Fibroblast of lung (primary cell): ENCODE measurements at places on chromosomes 4 and X.

DNA sequence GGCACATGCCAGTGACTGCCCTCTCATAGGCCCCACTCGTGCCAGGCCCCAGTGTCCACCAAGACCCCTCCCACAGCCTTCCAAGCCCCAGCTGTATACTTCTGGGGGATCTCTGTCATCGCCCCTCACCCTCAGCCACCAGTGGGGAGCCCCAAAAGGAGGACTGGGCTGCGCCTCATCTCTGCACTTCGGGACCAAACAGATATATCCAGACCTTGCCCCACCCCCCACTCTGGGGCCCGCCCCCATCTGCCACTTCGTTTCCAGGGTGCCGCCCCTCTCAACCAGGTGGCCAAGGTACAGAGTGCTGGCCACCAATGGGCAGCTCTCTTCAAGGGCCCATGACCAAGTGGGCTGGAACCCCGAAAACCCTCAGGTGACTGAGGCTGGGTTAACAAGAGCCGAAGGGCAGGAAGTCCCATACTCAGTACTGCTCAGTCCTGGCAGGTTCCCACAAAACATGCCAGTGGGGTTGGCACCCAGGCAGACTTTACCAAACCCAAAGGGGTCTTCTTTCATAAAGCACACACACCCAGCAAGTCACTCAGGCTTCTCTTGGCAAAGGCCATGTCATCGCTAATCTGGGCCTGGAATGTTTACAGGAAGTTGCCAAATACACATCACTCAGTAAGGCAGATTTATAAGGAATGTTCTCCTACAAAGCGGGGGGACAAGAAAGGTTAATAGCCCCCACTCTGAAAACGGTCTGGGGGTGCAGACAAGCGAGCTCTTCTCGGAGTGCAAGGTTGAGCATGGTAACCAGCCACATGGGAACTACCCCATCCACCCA is 4.4 kb downstream of the ZFYVE28 start:
- DNase-seq, result no peak

- peak; percentile 17 for DNase-seq
Observed at GRCh38 chrX:44072631-44073030, 99.4 kb upstream of the NDP start.

- no peak for DNase-seq
Observed at GRCh38 chrX:130861462-130861861, 41.5 kb downstream of the ENOX2 start.

- DNase-seq, result no peak
Observed at GRCh38 chrX:68841251-68842049, 12.6 kb downstream of the EFNB1 start.

GRCh38 chrX:153671589-153672530 is 1.8 kb downstream of the PNCK start:
- DNase-seq, result no peak

DNA sequence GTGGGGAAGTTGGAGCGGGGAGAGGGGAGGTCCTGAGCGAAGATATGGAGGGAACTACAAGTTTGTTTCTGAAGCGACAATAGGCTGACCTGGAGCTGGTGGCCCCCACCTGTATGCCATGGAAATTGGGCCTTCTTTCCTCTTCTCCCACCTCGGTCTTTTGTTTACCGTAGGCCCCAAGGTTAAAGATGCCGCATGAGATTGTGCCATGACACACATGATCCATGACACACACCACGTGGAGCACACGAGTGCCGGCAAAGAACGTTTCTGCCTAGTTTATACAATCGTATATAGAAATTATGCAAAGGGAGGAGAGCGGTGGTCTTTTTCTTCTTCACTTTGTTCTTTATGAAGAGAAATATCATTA is 408 bp downstream of the TMEM33 start:
- no peak for DNase-seq

- DNase-seq, result no peak
Observed at GRCh38 chrX:46559062-46559461, 13.8 kb upstream of the ZNF674 start.

DNA sequence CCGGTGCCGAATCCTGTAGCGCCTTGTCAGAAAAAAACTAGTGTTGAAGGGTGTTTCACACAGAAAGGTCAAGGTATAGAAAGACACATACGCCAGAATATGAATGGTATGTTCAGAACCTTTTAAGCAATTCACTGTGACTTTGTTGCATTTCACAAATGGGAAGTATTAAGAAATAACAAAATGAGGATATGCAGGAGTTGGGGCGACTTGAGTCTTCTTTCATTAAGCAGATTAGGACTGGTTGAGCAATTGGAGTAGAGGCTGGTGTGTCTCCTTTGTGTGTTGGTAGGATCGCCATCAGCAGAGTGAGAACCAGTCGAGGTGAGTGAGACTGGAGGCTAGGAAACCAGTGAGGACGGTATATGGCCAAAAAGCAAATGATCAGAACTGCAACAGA is 1454.5 kb upstream of the TENM3 start:
- DNase-seq, result no peak

DNA sequence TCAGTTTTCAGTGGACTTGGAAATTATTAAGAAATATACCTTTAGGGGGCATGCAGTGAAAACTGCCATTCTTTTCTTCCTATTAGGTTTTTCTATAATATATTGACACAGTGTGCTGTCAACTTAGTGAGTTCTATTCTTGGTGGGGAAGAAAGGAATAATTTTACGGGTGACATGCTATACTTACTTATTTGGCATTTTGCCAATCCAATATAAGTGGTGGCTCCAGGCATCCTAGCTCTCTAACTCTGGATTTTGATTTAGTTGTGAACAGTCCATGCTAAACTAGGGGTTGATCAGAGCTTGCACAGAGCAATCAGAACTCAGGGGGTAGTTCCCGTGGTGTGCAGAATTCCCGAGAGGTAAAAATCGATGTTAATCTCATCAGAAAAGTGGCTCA is 277.7 kb upstream of the FTHL17 start:
- no peak for DNase-seq

GRCh38 chr4:137659431-137659830 is 127.1 kb upstream of the PCDH18 start:
- peak; percentile 25 for DNase-seq

- DNase-seq, result no peak
Observed at GRCh38 chr4:80307183-80307735, 28.3 kb upstream of the CFAP299 start.

- peak; percentile 27 for DNase-seq
Observed at GRCh38 chrX:98405376-98405775, 1521.7 kb downstream of the RPA4 start.

DNA sequence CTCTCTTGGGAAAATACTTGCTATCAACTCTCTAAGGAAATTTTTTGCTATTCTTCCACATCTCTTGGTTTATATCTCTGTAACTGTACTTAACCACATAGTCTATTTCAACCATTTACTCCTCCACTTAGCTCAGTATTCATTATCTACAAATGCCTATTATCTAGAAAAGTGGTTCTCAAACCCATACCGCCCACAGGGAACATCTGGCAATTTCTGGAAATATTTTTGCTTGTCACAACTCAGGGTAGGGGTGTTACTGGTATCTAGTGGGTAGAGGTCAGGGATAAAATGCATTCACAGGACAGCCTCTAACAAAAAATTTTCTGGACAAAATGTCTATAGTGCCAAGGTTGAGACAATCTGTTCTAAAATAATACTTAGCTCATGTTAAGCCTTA is 14.4 kb downstream of the ATRX start:
- peak; percentile 58 for DNase-seq

- DNase-seq, result peak; percentile 70
Observed at GRCh38 chrX:101482296-101482695, 3.0 kb upstream of the ARMCX4 start.

GRCh38 chr4:94576210-94576609 is 124.5 kb downstream of the PDLIM5 start:
- no peak for DNase-seq

GRCh38 chrX:154714925-154715324 is 36.0 kb downstream of the GAB3 start:
- DNase-seq, result no peak

GRCh38 chr4:145930592-145930991 is 8.0 kb downstream of the ZNF827 start:
- DNase-seq, result peak; percentile 18

GRCh38 chr4:100369871-100370270 is 148.0 kb downstream of the EMCN start:
- no peak for DNase-seq

DNA sequence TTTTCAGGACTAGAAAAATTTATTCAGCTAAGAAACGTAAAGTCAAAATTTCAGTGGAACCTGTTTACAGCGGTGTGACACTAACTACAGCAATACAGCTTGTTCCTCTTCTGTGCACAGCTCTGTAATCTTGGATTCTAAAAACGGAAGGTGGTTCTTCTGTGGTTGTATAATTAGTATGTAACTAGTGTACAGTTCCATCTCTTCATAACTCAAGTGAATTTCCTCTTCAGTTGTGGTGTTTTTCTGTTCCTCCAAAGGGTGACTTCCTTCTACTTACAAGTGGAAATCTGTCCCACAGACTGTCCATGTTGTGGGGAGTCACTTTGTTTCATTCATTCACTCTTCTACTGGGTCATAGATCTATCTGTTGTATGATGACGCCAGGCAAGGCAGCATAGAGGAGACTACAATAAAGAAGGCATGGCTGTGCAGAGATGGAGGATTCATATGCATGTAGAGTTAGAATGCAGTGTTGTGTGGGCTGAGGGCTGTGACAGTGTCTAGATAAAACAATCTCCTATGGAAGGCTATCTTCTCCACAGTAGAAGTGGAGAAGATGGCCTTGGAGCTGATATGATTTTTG is 5.4 kb downstream of the DAPP1 start:
- DNase-seq, result no peak

GRCh38 chr4:139814323-139815015 is 148.8 kb downstream of the MGST2 start:
- DNase-seq, result peak; percentile 55

GRCh38 chr4:41256740-41257256 is at the start of gene UCHL1:
Gene UCHL1 (plus strand): TSS chr4:41256928. CDS start chr4:41256977, 49 bp downstream.
- DNase-seq, result peak; percentile 94

GRCh38 chrX:119758731-119759247 is 401 bp downstream of the SOWAHD start:
- no peak for DNase-seq

DNA sequence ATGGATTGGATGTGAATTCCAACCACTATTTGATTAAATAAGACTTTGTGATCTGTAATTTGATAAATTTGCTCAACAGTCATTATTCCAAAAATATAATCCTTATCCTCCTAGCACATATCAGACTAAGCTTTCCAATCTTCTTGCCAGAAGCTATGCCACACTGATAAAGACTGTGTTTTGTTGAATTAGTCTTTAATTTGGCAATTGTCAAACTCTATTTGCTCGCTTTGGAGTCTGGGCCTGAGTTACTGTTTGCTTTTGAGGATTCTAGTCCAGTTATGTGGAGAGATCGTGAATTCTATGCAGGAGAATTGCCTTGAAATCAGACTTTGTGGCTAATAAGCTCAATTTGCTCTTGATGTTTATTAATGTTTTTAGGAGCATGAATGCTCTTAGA is 10.9 kb upstream of the RNF150 start:
- DNase-seq, result no peak

DNA sequence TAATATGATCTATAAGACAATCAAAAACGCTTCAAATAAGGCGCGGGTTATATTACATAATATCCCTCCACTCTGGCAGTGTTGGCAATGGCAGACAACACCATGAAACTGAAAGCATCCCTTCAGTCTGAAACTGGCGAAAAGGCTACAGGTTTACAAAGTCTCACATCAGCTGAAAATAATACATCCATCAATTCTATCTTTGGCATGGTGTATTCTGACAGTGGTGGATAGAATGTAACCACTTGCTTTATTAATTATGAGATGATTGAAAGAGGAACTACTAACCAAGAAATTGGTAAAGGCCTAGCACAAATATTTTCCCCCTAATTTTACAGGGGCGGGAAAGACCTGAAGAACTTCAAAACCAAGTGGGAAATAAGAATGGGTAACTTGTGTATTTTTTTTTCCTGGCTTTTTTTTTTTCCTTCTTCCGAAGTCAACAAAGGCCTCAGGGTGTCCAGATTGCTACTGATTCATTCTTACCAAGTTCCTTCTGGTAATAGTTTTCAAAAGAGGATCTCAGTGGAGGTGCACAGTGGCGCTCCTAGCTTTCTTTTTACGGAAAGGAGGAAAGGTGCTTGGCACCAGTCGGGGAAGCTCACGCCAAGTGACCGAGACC is 728 bp downstream of the UBA6 start:
- peak; percentile 37 for DNase-seq

- no peak for DNase-seq
Observed at GRCh38 chr4:4595252-4595651, 53.4 kb upstream of the STX18 start.

- DNase-seq, result peak; percentile 26
Observed at GRCh38 chr4:141130947-141131605, 2.2 kb downstream of the RNF150 start.
